Mammary epithelial cell (primary cell): ENCODE measurements at places on chromosomes 2 and 18.
A peak's percentile ranks its signal among the peaks of the same experiment; 100 is the strongest.

- DNase-seq = no peak
Observed at GRCh38 chr2:151157000-151157735, 104.5 kb downstream of the RBM43 start.

DNA sequence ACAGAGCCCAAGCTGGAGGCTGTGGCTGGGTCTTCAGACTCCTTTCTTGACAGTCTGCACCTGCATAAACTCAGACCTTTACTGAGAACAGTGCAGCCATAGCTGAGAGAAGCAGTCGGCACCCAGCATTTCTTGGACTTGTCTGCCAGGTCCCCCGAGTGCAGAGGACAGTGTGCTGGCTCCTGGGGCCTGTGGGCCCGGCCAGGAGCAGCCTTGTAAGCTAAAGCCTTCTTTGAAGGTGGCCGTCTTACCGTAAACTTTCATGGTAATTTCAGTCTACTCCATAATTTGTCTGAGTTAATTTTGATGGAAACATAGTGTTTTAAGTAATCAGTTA lies 70.9 kb downstream of the LRRFIP1 start:
- no peak for DNase-seq

GRCh38 chr2:32422133-32422532 lies 65.3 kb downstream of the BIRC6 start:
- no peak for DNase-seq

DNA sequence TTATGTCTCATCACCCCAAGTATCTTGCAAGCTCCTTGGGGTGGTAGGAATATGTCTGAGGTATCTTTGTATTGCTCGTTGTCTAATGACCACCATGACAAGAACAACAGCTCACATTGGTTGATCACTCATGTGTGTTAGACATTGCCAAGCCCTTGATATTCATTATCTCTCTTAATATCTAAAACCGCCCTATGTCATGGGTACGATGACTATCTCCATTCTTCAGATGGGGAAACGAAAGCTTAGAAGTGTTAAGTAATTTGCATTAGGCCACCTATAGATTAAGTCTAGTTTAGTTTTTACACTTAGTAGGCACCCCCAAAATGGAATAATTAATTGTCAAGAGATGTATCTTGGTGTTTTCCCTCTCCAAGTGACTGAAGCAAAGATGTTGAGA lies 57.0 kb downstream of the ICOS start:
- DNase-seq = no peak

DNA sequence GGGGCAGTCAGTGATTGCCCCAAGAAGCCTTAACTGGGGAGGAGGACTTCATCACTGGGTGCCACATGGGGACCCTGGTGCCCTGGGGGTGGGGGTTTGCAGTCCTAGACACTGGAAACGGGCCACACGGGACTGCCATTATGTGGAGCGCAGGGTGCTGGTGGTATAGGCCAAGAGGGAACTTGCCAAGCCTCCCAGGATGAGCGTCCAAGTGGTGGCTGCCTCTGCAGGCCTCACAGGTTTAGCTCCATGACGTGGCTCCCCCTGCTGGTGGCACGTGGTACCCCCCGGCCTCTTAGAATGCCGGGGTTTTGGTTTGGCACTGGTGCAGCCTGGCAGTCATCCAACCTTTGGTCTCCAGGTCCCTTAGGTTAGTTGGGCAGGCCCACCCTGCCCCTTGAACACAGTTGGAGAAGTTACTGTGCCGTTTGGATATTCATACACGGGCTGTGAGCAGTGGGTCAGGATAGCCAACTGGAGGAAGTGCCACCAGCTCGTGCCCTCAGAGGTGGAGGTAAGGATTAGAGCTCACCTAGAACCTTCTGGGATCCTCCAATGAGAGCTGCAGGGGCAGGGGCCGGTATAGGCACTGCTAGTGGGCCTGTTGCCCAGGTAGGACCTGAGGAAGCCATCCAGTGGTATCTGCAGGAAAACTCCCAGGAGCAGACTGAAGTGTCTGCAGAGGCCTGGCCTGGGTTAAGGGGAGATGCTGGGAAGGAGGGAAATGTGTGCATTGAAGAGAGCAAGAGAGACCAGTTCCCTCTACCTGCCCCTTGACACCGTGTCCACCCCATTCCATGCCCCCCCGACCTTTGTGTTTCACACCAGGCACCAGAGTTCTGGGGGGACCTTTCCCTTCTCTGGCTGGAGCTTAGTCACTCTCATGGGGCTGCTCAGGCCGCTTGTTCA lies 5.7 kb downstream of the PTMA start:
- peak; percentile 74 for DNase-seq

GRCh38 chr2:27651056-27651455 lies 12.4 kb downstream of the SUPT7L start:
- no peak for DNase-seq

DNA sequence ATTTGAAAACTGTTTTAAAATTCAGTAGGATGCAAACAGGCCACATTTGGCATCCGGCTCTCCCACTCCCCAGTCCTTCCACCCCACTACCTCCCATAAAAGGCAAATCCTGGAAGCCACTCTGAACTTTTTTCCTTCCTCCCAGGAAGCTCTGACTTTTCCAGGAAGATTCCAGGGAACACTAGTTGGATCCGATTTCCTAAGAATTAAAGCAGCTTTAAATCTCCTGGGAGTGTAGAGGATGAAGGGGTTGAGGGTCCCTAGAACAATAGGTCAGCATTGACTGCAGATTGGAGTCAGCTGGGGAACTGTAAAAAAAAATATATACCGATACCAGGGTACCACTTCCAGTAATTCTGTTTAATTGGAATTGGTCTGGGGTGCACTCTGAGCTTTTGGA lies 76.9 kb downstream of the CRIM1 start:
- no peak for DNase-seq
